ENCODE measurements at places on chromosomes 6 and 20.

GRCh38 chr6:119073307-119074051 lies 5.0 kb downstream of the FAM184A start:
- DNase-seq, result no peak

DNA sequence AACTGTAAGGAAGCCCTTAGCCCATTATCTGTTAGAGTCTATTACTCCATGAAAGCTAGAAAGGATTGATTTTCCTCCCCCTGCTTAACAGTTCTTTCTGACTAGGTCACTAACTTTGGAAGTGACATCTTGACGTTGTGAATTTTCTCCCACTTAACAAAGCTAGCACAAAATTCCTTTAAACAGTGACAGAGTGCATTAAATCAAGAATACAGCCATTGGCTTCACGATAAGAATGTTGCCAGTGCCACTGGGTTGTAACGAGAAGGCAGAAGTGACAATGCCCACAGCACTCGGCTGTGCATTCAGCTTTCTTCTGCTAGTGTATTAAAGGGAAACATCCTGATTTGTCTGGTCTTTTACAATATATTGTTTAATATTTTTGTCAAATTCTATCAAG lies 182.7 kb upstream of the DTNBP1 start:
- no peak for DNase-seq

- DNase-seq, result no peak
Measured at GRCh38 chr6:148044921-148045320, 297.7 kb upstream of the SASH1 start.

- no peak for DNase-seq
Measured at GRCh38 chr20:40636486-40636885, 52.5 kb downstream of the MAFB start.

DNA sequence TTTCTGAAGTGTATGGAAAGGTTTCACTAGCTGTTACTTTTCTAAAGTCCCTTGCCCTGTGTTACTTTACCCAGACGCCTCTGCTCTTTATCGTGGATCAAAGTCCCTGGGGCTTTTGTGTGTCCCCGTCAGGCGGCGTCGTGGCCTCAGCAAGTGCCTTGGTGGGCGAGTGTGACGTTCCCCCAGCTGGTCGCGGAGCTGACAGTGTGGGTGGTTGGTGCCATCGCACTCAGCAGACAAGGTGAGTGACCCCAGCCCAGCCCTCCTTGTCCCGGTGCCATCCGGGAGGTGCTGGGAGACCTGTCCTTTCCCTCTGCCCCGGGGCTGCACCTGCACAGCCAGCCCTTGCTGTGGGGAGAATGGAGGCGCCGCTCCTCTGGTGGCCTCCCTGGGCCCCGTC lies 27.3 kb upstream of the TCFL5 start:
- no peak for DNase-seq

DNA sequence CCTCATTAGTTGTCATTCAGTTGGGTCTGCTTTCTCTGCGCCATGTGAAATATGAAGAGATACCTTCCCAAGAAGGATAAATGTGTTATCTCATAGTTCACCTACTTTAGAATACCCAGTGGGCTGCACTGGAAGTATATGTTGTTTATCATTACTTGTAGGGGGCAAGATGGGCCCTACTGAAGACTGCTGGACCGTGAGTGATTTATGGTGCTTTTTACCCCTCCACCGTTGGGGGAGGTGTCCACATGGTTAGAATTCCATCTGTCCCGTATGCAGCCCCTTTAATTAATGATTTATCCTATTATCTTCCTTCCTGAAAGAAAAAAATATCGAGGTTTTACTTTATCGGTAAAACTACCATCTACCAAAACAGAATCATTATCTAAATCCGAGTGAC lies 97.0 kb downstream of the TSHZ2 start:
- no peak for DNase-seq
